ENCODE measurements at places on chromosomes 2 and 18.

DNA sequence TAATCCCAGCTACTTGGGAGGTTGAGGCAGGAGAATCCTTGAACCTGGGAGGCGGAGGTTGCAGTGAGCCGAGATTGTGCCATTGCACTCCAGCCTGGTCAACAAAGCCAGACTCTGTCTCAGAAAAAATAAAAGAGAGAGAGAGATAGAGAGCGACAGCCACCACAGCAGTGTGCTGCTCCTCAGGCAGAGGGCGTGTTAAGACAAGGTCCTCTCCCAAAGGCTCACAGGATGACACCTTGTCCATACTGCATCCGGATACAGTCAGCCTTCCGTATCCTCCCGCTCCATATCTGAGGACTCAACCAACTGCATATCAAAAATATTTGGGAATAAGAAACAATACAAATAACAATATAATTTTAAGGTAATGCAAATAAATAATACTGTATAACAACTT, 20.1 kb downstream of the ARL4C start:
- DNase-seq: no peak

DNA sequence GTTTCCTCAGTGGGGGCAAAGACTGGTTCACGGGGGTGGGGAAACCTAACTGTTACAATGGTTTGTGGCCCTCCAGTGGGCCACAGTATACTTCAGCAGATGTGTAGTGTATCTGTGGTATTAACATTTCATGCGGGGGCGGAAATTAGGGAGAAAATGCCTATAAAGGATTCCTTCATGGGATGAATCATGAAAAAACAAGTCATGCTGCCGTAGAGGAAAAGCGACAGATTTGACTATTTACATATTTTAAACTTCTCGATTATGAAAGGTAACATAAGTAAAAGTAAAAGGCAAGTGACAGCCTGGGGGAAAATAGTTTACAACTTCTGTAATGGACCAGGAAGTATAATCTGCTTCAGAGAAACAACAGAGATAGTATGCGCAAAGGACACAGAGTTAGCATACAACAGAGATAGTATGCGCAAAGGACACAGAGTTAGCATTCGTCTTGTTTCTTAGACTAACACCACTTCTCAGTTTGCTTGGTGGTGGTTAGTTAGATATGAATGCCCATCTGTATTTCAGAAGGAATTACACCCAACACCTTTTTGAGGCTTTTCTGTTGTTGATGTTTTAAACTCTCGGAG, 41.1 kb downstream of the MRPS9 start:
- no peak for DNase-seq

DNA sequence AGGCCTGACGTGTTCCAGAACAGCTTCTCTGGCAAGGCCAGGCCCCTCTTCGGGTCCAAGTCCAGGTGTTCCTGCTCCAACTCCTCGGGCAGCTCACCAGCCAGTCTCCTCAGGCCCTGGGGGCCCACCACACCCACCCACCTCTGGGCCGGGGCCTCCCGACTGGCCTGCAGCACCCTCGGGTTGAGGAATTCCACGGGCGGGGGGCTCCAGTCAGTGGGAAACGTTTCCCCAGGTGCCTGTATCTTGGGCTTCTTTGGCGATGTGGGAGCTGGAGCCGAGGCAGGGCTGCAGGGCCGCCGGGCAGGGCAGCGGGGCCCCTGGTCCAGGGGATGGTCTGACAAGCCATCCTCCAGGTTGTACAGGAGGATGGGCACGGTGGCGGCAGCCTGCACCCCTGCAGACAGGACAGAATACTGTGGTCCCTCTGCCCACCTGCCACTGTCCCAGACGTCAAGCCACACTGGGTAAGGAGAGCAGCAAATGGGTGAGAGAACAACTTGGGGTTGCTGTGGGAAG, 14.4 kb downstream of the FAM178B start:
- DNase-seq: no peak

GRCh38 chr2:85400541-85401463, 9.4 kb downstream of the CAPG start:
- DNase-seq: no peak

DNA sequence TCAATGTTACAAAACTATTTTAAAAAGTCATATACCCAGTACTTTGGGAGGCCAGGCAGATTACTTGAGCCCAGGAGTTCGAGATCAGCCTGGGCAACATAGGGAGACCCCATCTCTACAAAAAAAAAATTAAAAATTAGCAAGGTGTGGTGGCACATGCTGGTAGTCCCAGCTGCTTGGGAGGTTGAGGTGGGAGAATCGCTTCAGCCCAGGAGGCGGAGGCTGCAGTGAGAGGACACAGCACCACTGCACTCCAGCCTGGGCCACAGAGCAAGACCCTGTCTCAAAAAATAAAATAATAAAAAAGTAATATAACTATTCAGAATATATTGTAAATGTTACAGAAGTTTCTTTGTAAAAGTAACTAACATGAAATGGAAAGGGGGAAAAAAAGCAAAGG, 1.9 kb downstream of the PASK start:
- DNase-seq: no peak

- no peak for DNase-seq
Measured at GRCh38 chr18:70372450-70373041, 83.7 kb downstream of the SOCS6 start.

- no peak for DNase-seq
Measured at GRCh38 chr18:76480913-76481312, 14.1 kb downstream of the ZNF516 start.

- no peak for DNase-seq
Measured at GRCh38 chr2:154698721-154699574, 453 bp downstream of the KCNJ3 start.

GRCh38 chr2:129793431-129793902, 186.0 kb upstream of the RAB6C start:
- no peak for DNase-seq

DNA sequence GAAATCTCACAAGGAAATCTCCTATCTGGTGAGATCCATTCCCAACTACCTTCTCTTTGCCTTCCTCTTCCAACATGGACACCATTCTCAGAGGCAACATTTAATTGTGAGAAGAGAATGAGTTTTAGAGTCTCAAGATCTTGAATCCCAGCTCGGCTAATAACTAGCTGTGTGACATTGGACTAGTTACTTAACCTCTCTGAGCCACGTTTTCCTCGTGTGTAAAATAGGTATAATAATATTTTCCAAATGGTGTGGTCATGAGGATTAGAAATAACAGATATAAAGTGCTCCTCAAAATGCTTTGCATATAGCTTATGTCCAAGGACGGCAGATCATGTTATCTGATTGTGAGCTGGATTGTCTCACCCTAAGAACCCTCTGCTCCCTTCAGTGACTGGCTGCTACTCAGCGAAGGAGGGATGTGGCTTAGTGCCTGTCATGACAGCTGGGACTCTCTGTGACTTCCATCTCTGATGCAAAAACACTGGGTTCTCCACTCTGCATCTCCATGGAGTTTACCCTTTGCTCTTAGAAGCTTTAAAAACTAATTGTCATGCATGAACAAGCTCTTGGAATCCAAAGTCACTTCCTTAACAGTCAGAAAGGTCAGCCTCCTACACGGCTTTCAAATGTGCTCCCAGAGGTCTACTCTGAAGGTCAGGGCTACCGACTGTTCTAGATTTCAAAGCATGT, 38.4 kb upstream of the MRPL19 start:
- DNase-seq: no peak

GRCh38 chr2:204986641-204987040, 441.4 kb downstream of the PARD3B start:
- no peak for DNase-seq

DNA sequence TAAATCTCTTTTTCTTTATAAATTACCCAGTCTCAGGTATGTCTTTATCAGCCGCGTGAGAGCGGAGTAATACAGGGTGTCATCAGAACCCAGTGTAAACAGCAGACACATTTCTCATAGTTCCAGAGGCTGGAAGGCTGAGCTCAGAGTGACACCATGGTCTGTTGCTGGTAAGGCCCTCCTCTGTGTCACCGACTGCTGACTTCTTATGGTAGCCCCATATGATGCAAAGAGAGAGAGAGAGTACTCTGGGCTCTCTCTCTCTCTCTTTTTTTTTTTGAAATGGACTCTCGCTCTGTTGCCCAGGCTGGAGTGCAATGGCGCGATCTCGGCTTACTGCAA, 60.0 kb downstream of the SNORC start:
- DNase-seq: peak; percentile 21

GRCh38 chr2:42105330-42106256, 57.8 kb downstream of the PKDCC start:
- DNase-seq: peak; percentile 91

GRCh38 chr2:25853038-25853638, 25.1 kb downstream of the ASXL2 start:
- no peak for DNase-seq

- DNase-seq: no peak
Measured at GRCh38 chr18:79589601-79590091, 90.0 kb upstream of the CTDP1 start.

- DNase-seq: no peak
Measured at GRCh38 chr2:109438146-109438545, 175.6 kb downstream of the SEPTIN10 start.

DNA sequence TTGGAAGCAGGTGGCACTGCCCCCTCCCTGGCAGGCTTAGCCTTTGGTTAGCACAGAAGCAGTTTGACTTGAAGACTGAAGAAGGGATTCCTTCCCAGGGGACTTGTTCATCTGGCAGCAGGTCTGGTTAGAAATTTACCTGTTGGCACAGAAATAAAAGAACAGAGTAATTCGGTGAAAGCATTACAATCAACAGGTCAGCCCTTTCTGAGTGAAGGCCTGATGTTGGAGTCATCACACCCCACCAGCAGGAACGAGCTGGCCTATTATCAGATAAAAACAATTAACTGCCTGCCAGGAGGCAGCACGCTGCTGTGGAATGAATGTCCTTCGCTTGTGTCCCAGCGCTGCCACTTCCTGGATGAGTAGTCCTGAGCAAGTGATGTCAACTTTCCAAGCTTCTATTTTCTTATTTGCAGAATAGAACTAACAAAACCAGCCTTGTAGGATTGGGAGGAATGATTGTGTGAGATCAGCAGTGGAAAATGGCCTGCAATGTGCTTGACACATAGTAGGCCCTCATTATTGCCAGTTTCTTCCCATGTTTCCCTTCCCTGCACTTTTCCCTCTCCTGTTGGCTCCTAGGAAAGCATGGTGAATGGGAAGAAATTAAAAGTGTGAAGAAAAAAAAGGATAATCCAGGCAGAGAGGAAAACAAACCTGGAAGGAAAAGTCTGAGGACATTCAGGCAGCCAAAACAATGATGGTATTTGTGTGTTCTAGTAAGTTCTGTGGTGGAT, 29.0 kb downstream of the LGALSL start:
- no peak for DNase-seq

GRCh38 chr2:202932425-202933138, 20.5 kb downstream of the CARF start:
- DNase-seq: no peak

DNA sequence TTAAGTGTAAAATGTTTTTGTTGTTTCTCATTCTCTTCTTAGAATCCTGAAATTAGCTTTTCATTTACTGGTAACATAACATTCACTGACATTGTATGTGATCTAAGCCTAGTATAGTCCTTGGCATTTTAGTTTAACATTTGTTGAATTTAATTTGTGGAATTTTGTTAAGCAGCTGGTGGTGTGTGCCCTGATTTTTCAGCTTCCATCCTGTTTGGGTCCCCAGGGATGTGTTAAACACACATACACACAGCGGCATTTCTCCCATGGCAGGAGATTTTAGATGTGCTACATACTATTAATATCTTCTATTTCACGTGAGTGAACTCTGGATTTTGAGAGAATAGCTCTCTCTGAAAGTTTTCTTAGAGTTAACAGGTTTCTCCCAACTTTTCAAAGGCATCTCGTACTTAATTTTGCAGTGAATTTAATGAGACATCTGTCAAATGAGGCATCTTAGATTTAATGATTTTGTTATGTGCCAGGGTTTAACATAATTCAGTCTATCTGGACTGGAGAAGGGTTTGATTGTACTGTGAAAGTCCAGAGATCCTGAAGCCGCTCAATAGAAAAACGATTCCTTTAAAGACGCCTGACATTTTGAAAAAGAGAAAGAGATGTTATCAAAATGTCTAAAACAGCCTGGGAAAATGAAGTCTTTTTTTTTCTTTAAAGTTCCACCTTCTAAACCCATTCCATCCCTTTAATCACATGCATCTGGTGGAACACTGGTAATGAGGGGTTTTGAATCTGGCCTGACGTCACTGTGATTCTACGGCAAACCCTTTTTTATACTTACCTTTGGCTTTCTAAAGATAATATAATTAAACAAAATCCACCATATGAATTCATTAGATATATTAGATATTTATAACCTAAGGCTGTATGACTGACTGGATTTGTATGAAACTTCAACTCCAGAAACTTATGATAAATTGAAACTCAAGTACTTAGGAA, 6.8 kb downstream of the PHLPP1 start:
- no peak for DNase-seq

GRCh38 chr18:31603315-31603714, 11.6 kb downstream of the TTR start:
- peak; percentile 32 for DNase-seq

DNA sequence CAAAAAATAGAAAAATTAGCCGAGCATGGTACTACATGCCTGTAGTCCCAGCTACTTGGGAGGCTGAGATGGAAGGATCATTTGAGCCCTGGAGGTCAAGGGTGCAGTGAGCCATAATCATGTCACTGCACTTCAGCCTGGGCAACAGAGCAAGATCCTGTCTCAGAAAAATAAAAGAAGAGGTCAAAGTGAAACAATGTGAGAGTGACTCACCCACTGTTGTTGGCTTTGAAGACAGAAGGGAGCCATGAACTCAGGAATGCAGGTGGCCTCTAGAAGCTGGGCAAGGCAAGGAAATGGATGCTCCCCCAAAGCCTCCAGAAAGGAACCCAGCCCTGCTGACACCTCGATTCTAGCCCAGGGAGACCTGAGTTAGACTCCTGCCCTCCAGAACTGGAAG, 3.7 kb upstream of the TMEM214 start:
- no peak for DNase-seq

- no peak for DNase-seq
Measured at GRCh38 chr2:71824436-71824835, 323.2 kb downstream of the CYP26B1 start.

DNA sequence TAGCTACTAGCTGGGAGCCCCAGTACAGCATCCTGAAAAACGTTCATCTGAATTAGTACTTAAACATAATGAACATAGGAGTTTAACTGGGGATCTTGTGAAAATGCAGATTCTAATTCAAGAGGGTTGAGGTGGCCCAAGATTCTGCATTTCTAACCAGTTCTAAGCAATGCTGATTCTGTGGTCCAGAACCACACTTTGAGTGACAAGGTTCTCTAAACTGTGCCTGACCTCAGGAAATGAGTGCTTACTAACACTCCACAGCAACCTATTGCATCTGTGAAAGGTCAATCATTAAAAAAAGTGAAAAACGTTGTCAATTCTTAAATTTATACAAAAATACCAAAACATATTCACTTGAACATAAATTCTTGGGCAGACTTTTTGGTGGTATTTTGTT, 157.1 kb upstream of the ZFP36L2 start:
- no peak for DNase-seq

GRCh38 chr18:6055711-6056110, 160.4 kb upstream of the TMEM200C start:
- DNase-seq: no peak

GRCh38 chr2:140998017-140998416, 1132.8 kb downstream of the LRP1B start:
- DNase-seq: no peak
